C1 segment of cervical spinal cord (tissue), 14 donors: ENCODE measurements at places on chromosomes 3 and 15.

DNA sequence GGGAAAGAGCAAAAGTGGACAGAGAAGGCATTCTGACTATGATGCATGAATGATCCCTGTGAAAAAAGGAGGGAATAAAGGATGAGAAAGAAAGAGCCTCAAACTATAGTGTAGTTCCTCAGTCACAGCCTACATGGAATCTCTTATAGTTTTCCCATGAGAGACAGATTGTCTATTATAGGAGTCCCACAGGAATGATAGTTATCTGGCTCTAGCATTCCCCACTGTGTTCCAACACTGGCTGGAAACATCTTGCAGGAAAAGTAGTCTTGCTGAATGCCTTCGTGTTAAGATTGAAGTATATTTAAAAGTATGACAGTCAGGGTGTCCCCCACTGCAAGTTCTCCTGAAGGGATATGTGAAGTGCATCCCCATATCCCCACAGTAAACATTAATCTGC is 641.5 kb upstream of the NECTIN3 start:
- DNase-seq: no peak

- DNase-seq: no peak
These were observed 855.4 kb upstream of the NR2F2 start for GRCh38 chr15:95475067-95475466.

- DNase-seq: no peak
These were observed 1.7 kb downstream of the THSD4 start for GRCh38 chr15:71116942-71117341.

GRCh38 chr3:152879130-152879789 is 44.3 kb downstream of the P2RY1 start:
- DNase-seq: no peak

DNA sequence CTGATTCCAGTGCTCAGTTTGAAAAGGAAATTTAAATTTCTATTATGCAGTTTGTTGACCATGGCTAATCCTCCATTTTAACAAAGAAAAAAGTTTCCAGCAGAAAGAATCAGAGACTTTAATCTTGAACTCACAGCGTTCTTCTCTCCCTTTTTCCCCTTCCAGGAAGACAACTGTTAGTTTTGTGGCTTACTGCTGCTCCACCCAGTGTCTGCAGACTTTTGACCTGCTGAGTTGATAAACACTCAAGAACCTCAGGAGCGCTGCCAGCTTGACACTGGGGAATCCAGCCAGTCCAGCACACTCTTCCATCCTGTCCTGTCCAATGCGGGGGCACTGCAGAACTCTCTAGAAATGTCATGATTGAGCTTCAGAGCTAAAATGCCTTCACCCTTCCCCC is 134.6 kb downstream of the LRRC28 start:
- DNase-seq: no peak

GRCh38 chr3:70868561-70868960 is 556.1 kb upstream of the MDFIC2 start:
- no peak for DNase-seq

DNA sequence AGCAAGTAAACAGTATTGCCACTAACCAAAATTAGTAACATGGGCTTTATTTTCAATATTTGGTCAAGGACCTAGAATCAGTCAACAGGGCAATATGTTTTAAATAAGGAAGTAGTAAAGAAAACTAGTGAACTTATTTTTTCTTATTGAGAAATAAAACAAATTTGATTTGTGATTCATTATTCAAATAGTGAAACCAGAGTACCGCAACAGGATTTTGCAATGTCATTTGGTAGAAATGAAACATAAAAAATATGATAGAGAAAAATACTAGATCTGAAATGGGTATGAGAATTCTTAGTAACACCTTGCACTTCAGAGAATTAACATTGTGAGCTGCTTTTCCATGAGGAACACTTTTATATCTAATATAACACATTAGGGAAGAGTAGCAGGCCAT is 291.8 kb upstream of the GBE1 start:
- no peak for DNase-seq
